Pons (tissue), 1 donor: ENCODE measurements at places on chromosomes 7 and 10.

DNA sequence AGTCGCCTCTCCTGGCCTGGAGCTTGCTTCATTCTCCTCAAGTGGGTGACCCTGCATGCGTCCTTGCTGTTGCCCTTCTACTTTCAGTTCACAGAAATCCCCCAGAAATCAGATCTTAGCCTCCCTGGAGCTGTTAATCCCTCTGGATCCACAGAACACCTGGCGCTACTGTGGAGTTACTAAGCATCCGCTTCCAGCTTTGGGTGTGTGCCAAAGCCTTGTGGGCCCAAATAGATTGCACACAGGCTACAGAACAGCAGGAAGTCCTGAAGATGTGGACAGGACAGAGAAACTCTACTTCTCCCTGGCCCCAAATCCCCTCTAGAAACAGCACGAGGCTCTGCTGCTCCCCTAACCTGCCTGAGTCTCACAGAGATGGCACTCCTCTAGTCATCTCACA is 36.6 kb upstream of the PDLIM1 start:
- no peak for DNase-seq

DNA sequence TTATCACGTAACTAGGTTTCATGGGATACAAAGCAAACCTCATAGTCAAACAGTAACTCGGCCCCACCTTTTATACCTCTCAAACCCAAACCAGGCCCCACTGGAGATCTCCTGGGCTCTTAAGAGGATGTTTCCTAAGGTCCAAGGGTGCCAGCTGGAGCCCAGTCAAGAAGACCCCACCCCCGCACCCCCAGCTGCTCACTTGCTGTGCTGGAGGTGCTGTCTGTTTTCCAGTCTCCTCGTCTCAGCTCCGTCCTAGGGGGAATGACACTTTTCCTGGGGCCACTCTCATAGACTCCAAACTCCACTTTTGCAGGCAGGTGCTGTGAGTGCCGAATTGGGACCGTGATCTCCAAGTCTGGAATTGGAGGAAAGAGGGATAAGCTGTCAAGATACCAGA is 22.7 kb upstream of the TM9SF3 start:
- no peak for DNase-seq

DNA sequence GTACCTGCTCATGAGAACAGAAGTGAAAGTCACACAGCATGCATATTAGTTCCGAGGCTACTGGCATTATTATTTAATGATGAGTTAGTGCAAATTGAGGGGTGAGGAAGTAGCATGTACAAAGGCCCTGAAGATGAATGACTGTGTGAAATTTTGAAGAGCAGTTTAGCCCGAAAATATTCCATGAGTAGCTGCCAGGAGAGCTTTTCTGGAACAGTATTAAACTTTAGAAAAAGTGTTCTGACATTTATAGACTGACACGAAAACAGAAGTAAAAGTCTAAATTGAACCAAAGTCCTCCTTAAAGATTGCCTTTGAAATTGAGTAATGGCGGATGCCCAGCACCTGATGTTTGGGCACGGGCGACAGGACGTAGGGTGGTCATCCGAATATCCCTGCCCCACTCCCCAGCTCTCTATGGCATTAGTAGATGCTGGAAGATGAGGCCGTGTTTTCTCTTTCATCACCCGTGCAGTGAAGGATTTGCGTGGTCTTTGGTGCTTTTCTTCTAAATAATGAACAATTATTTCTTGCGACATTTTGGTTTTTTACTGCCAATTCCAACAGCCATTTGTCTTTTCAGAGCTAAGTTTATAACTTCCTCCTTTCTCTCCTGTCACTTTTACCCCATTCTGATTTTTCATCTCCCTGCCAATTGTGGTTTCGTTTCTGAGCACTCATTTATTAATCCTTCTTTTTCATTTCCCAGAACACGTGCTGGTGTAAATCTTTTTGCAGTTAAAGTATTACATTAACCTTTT is 192.6 kb downstream of the MGMT start:
- DNase-seq = no peak

- DNase-seq = peak; percentile 43
Observed at GRCh38 chr7:146090023-146090645, 26.5 kb upstream of the CNTNAP2 start.

GRCh38 chr7:116710764-116711452 is 38.9 kb downstream of the MET start:
- DNase-seq = no peak
